A549 treated with DMSO at 1 μM for 4 hours (cell line): ENCODE measurements at places on chromosomes 12 and 14. TPM values are rescaled to one million over a fixed set of nuclear protein-coding genes. Genes with fewer than 3 reads are reported as not detected.

The TOMM20L gene
- not detected in 5 replicates for total RNA-seq

The CABP1 gene
- 0.27 to 0.60 TPM (median 0.38 TPM) in 5 replicates for total RNA-seq

The PTGDR gene
- not detected in 5 replicates for total RNA-seq

The PAPLN gene
- 6.5 to 10.9 TPM (median 9.9 TPM) in 5 replicates for total RNA-seq

The CCDC197 gene
- not detected in 5 replicates for total RNA-seq

The OR6C74 gene
- total RNA-seq, result not detected in 5 replicates

The PLEKHD1 gene
- total RNA-seq, result 0.02 to 0.07 TPM (median 0.04 TPM) in 4 of 5 replicates, not detected in the other

The TAS2R8 gene
- not detected in 5 replicates for total RNA-seq

The AQP6 gene
- 0.02 to 0.05 TPM in 2 of 5 replicates, not detected in the others for total RNA-seq

The VDR gene
- total RNA-seq, result 3.5 to 4.6 TPM (median 3.7 TPM) in 5 replicates

The CCDC177 gene
- 0.02 TPM in 1 of 5 replicates, not detected in the others for total RNA-seq

The GARIN6 gene
- not detected in 5 replicates for total RNA-seq

The CFAP54 gene
- 0.92 to 1.5 TPM (median 1.2 TPM) in 5 replicates for total RNA-seq

The RERG gene
- total RNA-seq, result 0.15 to 0.36 TPM (median 0.21 TPM) in 5 replicates

The LGMN gene
- total RNA-seq, result 55.6 to 63.3 TPM (median 60.1 TPM) in 5 replicates

The CISTR gene
- not detected in 5 replicates for total RNA-seq

The TMED10 gene
- total RNA-seq, result 259 to 344 TPM (median 274 TPM) in 5 replicates

The ENDOU gene
- total RNA-seq, result not detected in 5 replicates

The GYS2 gene
- total RNA-seq, result not detected in 5 replicates

The RPGRIP1 gene
- 0.24 to 0.54 TPM (median 0.26 TPM) in 5 replicates for total RNA-seq

The TMEM121 gene
- total RNA-seq, result 2.7 to 9.5 TPM (median 7.3 TPM) in 5 replicates

The MEG3 gene
- total RNA-seq, result 51.9 to 85.3 TPM (median 73.9 TPM) in 5 replicates

The SCNN1A gene
- total RNA-seq, result 3.9 to 5.3 TPM (median 4.0 TPM) in 5 replicates

The CLEC9A gene
- total RNA-seq, result not detected in 5 replicates

The SIVA1 gene
- 145 to 215 TPM (median 170 TPM) in 5 replicates for total RNA-seq

The TSPAN11 gene
- total RNA-seq, result 0.03 to 0.09 TPM (median 0.09 TPM) in 4 of 5 replicates, not detected in the other

The MIP gene
- 0.15 to 0.30 TPM in 2 of 5 replicates, not detected in the others for total RNA-seq

The CERS5 gene
- 24.9 to 28.4 TPM (median 26.7 TPM) in 5 replicates for total RNA-seq

The AMN gene
- 0.23 to 0.69 TPM (median 0.46 TPM) in 5 replicates for total RNA-seq

The DICER1 gene
- 18.2 to 26.0 TPM (median 21.6 TPM) in 5 replicates for total RNA-seq

The SERPINA6 gene
- 0.64 to 1.1 TPM (median 0.94 TPM) in 5 replicates for total RNA-seq

The PLA2G1B gene
- not detected in 5 replicates for total RNA-seq
